ENCODE measurements at places on chromosomes 6 and 20.

- no peak for DNase-seq
Observed at GRCh38 chr6:35850208-35850607, 45.1 kb downstream of the LHFPL5 start.

GRCh38 chr6:7848229-7848628 is 62.4 kb downstream of the TXNDC5 start:
- DNase-seq: peak; percentile 20

DNA sequence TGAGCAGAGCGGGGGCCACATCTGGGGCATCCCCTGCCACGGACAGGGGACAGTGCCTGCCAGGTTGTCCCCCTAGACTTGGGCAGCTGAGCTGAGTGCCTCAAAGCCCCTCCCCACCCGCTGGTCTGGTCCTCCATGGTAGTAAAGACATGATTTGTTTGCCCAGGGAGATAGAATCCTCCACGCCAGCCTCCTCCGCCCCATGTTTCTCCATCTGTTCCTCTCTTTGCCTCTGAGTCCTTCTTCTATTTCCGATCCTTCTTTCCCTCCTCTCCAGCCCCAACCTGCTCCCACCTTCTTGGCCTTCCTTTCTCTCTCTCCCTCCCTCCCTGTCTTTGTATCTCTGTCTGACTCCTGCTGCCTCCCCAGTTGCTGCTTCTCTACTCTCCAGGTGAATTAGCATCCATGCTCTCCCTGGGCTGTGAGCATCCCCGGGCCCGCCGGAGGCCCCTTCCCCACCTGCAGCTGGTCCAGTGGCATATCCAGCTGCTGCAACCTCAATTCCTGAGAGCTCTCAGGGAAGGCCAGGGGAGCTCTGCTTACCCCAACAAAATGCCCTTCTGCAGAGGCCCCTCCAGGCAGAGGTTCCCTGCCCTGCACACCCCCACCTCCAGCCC is 45.8 kb downstream of the CPNE5 start:
- no peak for DNase-seq

GRCh38 chr6:77425671-77426070 is 37.6 kb downstream of the HTR1B start:
- DNase-seq: peak; percentile 61

DNA sequence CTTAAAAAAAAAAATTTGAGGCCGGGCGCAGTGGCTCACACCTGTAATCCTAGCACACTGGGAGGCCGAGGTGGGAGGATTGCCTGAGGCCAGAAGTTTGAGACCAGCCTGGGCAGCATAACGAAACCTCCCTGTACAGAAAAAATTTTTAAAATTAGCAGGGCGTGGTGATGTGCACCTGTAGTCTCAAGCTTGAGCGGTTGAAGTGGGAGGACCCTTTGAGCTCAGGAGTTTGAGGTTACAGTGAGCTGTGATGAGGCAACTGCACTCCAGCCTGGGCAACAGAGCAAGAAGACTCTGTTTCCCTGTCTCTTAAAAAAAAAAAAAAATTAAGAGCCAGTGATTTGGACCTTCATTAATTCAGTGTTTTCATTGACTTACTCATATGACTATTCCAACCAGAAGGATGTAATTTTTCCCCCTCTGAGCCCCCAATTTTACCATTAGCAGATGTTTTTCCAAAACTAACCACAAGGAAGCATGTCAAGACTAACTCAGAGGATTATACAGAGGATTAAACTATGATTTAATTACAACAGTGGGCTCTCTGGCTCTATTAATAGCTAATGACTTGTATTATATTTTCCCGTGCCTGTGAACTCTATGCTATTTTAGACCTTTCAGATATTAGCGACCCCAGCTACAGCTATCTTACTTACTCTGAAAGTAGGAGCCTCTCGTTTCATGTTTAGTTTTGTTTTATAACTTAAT is 75.1 kb downstream of the ARID1B start:
- peak; percentile 48 for DNase-seq

DNA sequence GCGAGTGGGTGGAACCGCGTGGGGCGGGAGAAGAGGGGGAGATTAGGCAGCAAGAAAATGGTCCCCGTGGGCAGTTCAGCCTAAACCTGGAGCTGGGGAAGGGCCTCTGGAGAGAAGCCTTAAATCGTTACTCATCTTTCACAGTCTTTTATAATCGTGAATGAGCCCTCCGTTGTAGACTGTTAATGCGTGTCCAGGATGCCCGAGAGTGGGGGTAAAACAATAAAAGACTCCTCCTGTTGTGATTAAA is 11.0 kb upstream of the ELOVL5 start:
- no peak for DNase-seq

- DNase-seq: peak; percentile 70
Observed at GRCh38 chr6:46263707-46264086, 92.9 kb upstream of the ENPP5 start.

GRCh38 chr6:151285122-151285521 is 45.4 kb downstream of the AKAP12 start:
- peak; percentile 80 for DNase-seq

GRCh38 chr6:151352410-151353396 is 38.7 kb downstream of the ZBTB2 start:
- DNase-seq: no peak

DNA sequence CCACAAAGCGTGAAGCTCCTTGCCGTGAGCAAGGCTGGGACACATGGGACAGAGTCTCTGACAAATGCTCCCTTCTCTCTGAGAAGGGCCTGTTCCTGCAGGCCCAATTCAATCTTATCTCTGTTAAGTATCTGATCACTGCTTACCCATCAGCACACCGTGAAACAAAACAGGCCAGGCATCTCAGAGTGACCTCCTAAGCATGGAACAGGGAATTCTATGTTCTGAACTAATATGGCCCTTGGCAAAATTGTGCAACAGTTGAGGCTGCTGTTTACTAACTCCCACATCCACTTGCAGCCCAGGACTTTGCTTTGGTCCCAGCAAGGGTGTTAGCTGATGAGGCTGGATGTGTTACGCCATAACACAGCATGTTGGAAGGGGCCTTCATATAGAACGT is 79.2 kb downstream of the GCLC start:
- no peak for DNase-seq

GRCh38 chr20:6863798-6864201 is 96.3 kb downstream of the BMP2 start:
- DNase-seq: no peak

DNA sequence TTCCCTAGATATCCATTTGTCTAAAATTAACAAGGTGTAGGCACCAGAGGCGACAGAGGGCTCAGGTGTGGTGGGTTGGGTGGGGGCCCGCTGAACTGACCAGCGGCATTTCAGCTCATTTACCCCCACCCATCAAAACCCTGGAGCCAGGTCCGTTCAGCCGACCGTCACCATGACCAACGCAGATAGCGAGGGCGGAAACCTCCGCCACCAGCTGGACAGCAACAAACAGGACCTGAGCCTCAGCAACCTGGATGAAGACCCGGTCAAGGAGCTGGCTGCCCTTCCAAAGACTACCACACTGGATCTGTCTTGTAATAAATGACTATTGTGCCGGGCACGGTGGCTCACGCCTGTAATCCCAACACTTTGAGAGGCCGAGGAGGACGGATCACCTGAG is 120.8 kb upstream of the LGSN start:
- DNase-seq: no peak

GRCh38 chr6:29759457-29759856 is 36.2 kb downstream of the HLA-F start:
- DNase-seq: no peak

GRCh38 chr6:51843456-51844056 is 243.9 kb downstream of the PKHD1 start:
- DNase-seq: no peak

GRCh38 chr6:47919875-47920274 is 138.0 kb downstream of the OPN5 start:
- DNase-seq: no peak

DNA sequence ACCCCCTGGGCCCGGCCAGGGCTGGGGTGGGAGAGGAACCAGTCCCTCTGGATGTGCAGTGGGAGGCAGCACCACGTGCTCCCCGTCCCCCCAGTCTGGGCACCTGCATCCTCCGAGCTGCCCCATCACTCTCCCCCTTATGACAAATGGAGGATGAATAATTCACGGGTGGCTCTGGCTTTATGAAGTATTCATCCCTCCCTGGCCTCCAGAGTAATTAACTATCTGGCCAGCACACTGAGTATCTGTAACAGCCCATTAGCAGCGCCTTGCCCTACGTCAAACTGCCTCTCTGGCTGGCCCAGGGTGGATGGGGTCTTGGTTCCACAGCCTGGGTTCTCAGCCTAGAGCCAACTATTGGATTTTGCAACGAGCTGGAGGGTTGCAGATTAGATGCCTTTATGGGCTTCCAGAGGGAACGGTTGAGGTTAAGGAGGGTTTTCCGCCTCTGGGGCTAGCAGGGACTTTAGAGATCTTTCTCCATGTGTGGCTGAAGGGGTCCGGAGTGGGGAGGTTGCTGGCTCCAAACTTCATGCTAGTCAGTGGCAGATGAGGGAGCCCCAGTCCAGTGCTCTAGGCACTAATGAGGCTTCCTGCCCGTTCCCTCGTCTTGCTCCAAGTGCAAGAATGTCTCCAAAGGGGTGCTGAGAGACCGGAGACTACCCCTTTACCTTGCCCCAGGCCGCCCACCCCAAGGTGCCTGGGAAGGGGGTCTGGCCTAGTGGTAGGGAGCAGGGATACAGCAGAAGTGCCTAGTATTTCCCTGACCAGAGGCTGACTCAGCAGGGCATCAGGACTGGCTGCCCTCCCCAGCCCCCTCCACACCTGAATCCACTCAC is 53.5 kb upstream of the MLN start:
- no peak for DNase-seq

DNA sequence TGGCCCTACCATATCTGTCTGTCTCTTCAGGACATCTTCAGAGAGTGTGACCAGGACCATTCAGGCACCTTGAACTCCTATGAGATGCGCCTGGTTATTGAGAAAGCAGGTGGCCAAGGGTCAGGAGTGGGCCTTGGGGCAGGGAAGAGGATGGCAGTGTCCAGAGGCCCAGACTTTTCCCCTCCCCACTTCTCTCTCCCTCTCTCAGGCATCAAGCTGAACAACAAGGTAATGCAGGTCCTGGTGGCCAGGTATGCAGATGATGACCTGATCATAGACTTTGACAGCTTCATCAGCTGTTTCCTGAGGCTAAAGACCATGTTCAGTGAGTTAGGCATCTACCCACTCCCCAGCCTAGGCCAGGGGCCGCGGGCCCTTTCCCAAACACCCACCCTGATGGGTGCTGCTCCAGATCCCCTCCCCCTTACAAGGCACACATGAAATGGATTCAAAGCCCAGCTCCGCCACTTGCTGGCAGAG is 24.3 kb downstream of the CAPN11 start:
- no peak for DNase-seq

Measured in fibroblast of upper back skin (primary cell).